ENCODE measurements at places on chromosomes 3 and 15.
A peak's percentile ranks its signal among the peaks of the same experiment; 100 is the strongest.

DNA sequence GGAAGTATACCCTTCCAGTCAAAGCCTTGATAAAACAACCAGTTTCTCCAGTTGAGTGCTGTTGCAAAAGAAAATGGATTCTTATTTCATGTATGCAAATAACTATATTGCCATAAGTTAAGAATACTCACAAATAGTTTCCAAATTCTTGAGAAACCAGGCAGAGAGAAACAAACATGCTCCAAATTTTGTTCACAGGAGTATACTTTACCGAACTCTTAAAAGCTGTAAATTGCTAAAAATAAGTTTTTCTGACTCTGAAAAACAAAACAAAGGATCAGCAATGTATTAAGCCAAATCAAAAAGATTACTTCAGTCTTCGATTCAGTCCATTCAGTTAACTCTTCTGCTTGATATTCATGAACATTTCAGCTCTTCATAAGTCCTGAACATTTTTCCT lies 646.5 kb downstream of the MCTP2 start:
- DNase-seq, result no peak

DNA sequence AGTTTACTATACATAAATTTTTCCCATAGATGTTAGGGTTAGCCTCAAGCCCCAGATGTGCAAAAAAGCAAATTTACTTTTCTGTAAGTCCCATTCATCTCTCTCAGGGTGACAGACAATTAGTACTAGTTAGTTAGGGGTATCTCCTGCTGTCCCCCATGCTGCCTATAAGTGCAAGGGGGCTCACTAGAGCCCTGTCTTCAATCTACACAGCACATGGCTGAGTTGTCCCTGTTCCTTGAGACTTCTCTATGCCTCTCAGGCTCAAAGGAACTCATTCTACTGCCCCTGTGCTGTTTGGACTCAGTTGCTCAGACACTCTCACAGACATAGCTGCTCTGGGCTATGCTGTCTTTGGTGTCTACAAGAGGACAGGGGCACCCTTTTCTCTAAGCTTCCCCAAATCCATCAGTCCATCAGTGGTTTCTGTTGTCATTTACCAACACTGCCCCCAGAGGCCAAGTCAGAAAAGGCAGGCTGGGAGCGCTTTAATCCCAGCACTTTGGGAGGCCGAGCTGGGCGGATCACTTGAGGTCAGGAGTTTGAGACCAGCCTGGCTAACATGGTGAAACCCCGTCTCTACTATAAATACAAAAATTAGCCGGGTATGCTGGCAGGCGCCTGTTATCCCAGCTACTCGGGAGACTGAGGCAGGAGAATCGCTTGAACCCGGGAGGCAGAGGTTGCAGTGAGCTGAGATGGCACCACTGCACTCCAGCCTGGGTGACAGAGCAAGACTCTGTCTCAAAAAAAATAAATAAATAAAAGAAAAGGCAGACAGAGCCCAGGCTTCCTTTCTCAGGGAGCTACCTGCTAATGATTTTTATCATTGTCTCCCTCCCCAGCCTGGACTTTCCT lies 31.4 kb upstream of the PRTG start:
- DNase-seq, result peak; percentile 39

- no peak for DNase-seq
Observed at GRCh38 chr3:131772269-131773026, 262.4 kb downstream of the CPNE4 start.

- DNase-seq, result no peak
Observed at GRCh38 chr3:113421082-113421481, 20.2 kb downstream of the CFAP44 start.

- no peak for DNase-seq
Observed at GRCh38 chr15:101100593-101101442, 151.0 kb downstream of the CHSY1 start.

GRCh38 chr15:73767806-73768501 lies 14.8 kb upstream of the INSYN1 start:
- no peak for DNase-seq

GRCh38 chr3:37183375-37183831 lies 9.0 kb upstream of the LRRFIP2 start:
- no peak for DNase-seq

- no peak for DNase-seq
Observed at GRCh38 chr15:29107291-29107890, 162.2 kb downstream of the NSMCE3 start.

- peak; percentile 82 for DNase-seq
Observed at GRCh38 chr15:98899272-98900021, 108.1 kb downstream of the PGPEP1L start.

DNA sequence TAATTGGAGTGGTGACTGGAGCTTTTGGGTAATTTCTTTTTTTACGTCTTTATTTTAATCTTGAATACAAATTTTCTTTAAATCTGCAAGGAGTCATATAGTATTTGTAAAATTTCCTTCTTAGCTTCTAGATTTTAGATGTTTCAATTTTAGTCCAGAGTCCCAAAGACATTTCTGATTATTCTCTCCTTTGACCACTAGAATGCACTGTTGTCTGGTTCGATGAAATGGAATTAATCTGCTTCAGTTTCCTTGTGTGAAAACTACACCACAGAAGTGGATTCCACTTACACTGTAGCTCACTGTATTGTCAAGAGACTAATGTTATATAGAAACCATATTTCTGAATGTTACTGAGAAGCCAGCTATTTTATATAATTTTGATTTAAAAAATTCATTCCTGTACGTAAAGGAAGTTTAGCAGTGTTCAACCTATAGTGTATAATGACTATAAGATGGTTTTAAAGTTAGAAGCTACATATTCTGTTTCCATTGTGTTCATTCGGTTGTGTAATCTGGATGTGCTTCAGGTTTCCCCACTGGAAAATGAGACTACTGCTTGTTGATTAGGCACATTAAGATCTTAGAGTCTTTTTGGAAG lies 6.1 kb downstream of the GRAMD1C start:
- peak; percentile 23 for DNase-seq

DNA sequence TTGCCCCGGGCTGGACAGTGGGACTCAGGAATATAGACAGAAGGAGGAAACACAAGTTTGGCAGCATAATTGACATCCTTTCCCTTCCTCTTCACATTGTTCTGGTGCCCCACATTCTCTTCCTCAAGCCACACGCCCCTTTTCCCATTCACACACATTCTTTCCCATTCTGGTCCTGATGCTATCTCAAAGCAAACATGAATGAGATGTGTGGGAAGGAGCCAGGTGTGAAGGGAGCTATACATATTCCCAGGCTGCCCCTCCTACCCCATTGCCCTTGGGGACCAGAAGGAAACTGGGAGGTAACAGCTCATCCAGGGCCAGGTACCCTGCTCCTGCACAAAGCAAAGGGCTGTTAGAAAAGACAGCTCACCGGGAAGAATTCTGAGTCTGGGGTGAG lies 23.4 kb upstream of the CLK3 start:
- no peak for DNase-seq

Data from suppressor macrophage (primary cell).